ENCODE measurements at places on chromosomes 7 and 10. TPM values are rescaled to one million over a fixed set of nuclear protein-coding genes. Genes with fewer than 3 reads are reported as not detected.

POM121L12 gene
- total RNA-seq: not detected

DNA sequence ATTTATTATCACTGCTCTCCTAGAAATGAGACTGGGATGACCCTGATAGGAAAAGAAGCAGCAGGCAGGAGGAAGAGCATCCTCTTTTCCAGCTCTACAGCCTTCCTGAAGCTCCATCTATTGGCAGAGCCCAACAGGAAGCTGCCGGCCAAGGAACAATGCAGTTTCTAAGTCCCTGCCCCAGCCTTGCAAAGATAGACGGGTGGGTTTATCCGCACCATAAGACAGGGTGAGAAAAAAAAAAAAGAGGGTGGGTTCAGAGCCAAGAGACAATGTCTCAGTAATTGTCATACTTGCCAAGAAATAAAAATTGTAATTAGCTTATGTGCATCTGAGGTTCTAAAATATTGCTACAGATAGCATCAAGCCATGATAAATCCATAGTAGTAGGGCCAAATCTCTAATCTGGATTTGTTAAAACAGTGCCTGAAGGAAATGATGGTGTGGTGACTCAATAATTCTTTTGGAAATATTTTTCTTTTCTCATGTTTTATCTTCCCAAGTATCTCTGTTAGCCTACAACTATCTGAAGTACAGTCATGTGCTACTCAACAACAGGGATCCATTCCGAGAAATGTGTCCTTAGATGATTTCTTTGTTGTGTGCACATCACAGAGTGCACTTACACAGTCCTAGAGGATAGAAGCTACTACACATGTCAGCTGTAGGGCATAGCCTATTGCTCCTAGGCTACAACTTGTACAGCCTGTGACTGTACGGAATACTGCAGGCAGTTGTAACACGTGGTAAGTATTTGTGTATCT is 242.9 kb upstream of the CXCL12 start:
- DNase-seq: no peak

NRP1 gene
- 174 TPM for total RNA-seq

GRCh38 chr7:134795231-134795630 is 15.8 kb downstream of the CALD1 start:
- no peak for DNase-seq

CHN2 gene
- not detected for total RNA-seq

GRCh38 chr7:141950806-141951205 is 4.0 kb upstream of the CLEC5A start:
- no peak for DNase-seq

ELMO1 gene
- total RNA-seq: not detected

HOXA3 gene
- total RNA-seq: 4.6 TPM

DNA sequence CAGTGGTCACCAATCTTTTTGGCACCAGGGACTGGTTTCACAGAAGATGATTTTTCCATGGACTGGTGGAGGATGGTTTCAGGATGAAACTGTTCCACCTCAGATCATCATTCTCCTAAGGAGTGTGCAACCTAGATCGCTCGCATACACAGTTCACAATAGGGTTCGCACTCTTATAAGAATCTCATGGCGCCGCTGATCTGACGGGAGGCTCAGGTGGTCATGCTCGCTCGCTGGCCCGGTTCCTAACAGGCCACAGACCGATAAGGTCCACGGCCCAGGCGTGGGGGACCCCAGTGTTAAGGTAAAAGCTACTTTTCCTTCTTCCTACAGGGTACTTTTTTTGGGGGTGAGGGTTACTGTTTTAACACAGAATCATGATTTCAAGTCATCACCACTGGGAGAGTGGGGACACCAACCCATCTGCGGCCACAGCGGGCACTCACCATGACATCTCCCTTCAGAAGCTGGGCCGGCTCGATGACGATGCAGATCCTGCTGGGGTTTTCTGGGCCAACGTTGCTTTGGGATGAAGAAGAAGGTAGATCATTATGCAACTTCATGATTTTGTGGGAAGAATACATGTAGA is 170.5 kb downstream of the TNS3 start:
- no peak for DNase-seq

GRCh38 chr7:130141884-130142653 is 63.1 kb downstream of the TMEM209 start:
- DNase-seq: no peak

- no peak for DNase-seq
Observed at GRCh38 chr10:57621466-57621865, 646.2 kb downstream of the IPMK start.

DNA sequence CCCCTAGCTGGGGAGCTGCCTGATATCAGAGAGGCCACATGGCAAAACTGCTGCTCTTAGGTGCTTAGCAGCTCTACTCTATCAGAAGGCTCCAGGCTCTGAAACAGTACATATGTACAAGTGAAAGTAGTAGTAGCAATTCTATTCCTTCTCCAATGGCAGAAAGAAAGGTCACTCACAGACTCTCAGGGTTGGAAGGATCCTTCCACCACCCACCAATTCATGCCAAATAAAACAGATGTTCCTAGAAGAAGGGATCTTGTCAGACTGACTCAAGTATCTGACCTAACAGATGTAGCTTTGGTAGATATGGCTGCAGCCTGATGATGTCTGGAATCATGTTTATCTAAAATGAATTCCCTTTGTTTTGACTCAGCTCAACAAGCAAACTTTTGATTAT is 8.0 kb upstream of the ALDH18A1 start:
- DNase-seq: peak; percentile 7

GRCh38 chr7:16891338-16891737 is 9.6 kb upstream of the AGR3 start:
- DNase-seq: peak; percentile 75

COL13A1 gene
- total RNA-seq: 2.6 TPM

H2AZ2 gene
- 433 TPM for total RNA-seq

- no peak for DNase-seq
Observed at GRCh38 chr7:123864436-123864835, 19.5 kb downstream of the HYAL4 start.

- DNase-seq: no peak
Observed at GRCh38 chr7:7499892-7500291, 35.8 kb downstream of the COL28A1 start.

DNA sequence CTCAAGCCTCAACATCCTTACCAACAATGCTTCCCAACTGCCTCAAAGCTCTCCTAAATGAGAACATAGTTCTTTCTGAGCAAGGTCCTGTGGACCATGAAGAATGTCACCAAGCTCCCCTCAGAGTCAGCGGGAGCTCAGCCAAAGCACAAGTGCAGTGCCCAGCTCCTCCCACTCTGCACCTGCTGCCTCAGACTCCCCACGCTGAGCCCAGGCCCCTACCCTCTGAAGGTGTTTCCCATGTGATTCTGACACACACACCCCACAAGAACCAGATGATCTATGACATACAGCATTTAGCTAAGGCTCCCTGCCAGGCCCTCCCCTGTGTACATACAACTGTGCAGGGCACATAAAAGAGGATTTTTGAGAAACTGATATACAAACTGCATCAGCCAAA is 19.2 kb downstream of the ERCC6 start:
- DNase-seq: no peak

- DNase-seq: peak; percentile 89
Observed at GRCh38 chr10:48655411-48656240, 29.0 kb upstream of the WDFY4 start.

HGF gene
- total RNA-seq: 13.0 TPM

GPER1 gene
- 0.32 TPM for total RNA-seq

C10orf95 gene
- not detected for total RNA-seq

ABHD11 gene
- 34.5 TPM for total RNA-seq

GRCh38 chr7:90968871-90969270 is 295.4 kb upstream of the FZD1 start:
- DNase-seq: no peak

- no peak for DNase-seq
Observed at GRCh38 chr10:12689893-12690292, 311.6 kb downstream of the CCDC3 start.

GRCh38 chr10:103752680-103753248 is 102.6 kb downstream of the SH3PXD2A start:
- no peak for DNase-seq

DNA sequence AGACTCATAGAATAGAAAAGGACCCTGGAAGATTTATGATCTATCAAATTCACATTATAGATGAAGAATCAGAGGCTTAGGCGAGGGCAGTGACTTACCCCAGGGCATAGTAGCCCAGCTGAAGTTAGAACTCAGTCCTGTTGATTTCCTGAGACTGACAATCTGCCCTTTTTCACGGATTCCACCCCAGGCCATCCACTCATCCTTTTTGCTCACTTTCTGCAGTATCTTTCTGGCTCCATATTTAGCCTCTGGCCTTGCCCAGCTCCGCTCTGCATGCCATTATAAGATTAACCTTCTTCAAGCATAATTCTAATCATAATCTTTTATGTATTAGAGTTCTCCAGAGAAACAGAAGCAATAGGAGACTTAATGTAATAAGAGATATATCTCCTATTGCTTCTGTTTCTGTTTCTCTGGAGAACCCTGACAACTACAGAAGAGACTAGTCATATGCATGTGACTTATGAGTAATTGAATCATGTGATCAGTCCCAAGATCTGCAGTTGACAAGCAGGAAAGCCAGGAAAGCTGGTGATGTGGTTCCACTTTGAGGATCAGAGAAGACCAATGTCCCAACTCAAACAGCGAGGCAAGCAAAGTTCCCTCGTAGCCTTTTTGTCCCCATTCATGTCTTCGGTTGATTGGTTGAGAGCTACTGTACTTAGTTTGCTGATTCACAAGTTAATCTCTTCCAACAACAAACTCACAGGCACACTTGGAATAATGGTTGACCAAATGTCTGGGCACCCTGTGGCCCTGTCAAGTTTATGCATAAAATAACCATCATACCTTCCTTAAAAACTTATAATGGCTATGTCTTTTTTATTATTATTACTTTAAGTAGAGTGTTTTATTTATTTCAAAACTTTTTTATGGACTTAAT is 412.1 kb downstream of the SUGCT start:
- peak; percentile 67 for DNase-seq

DNA sequence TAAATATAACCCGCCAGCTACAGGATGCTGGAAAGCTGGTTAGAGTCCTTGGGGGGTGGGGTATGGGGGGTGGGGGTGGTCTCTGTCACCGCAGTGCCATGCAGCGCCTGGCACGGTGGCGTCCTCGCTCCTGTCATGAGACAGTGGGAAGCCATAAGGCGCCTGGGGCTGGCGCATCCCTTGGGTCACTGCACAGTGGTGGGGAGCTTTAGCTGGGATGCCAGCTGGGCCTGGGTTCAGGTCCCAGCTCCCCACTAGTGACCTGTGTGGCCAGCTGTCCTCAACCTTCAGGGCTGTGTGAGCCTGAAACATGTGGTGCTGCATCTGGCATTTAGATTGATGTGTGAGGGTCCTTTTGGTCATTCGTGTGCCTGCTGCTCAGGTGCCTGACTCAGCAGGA is 93.9 kb downstream of the BMS1 start:
- DNase-seq: no peak

VIM gene
- total RNA-seq: 11,900 TPM

- no peak for DNase-seq
Observed at GRCh38 chr7:29146057-29146706, at the start of gene CPVL. Gene CPVL, minus strand, starts transcription at chr7:29146537. Its CDS starts 25,476 bp downstream, at chr7:29121061.

- DNase-seq: no peak
Observed at GRCh38 chr7:1800902-1801301, 130.8 kb downstream of the ELFN1 start.

DNA sequence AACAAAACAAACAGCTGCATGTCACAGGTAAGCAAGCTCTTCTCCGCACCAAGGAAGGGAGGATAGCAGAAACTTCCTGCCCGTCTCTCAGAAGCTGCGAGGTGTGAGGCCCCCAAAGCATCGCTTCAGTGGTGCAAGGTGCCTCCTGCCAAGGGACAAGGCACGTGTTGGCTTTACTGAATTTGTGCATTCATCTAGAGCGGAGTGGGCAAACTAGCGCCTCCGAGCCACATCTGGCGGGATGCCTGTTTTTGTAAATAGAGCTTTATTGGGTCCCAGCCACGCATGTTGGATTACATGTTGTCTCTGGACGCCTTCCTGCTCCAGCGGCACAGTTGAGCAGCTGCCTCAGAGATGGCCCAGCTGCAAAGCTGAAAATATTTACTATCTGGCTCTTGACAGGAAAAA is 27.7 kb downstream of the PHYH start:
- DNase-seq: peak; percentile 18

DNA sequence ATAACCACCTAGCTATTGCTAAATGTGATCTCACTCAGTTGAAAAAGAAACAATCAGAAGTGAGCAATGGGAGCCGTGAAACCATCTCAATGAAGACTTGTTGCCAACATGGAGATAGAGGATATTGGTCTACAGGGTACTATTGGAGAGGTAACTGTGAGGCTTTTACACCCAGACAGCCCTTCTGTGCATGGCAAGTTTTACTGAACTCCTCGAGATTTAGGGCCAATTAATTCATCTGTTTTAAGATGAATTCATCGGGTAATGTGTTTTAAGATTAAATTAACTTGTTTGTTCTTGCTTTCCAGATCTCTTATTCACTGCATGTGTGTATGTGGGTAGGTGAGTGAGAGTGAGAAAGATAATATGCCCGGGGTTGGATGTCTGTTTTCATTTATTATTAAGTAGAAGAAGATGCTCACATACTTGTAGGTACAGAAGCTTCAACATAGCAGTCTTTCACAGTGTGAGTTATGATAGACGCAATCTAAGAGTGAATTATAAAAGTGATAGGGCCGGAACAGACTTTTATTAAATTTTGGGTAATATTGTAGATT is 323.8 kb downstream of the EXOC4 start:
- no peak for DNase-seq
